ENCODE measurements at places on chromosomes 2 and 18.

DNA sequence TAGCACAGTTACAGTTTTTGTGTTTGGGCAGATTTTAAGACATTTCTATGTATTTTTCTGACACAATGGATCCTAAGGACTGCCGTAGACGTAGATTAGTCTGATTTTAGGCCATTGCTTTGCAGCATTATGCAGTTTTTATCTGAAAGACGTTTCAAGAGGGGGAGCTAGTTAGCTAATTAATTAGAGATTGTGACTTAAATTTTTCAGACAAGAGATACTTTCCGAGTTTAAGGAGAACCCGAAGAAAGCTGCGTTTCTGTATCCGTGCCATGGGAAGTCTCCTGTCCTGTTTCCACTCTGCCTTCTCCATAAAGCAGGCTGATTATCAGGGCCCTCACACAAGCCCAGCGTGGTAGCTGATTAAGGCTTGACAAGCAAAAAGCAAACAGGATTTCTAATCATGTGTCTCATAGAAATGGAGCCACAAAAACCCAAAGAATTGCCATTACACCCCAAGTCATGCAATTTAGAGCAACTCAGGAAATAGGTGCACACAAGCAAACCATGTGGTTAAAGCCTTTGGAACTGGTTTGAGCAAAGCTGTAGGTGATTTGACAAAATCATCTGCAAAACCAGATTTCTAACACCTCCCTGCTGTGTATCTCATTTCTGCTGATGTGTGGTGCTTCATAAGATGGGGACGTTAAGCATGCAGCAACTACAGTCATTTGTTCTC, 808.1 kb downstream of the RNF144A start:
- DNase-seq = no peak

DNA sequence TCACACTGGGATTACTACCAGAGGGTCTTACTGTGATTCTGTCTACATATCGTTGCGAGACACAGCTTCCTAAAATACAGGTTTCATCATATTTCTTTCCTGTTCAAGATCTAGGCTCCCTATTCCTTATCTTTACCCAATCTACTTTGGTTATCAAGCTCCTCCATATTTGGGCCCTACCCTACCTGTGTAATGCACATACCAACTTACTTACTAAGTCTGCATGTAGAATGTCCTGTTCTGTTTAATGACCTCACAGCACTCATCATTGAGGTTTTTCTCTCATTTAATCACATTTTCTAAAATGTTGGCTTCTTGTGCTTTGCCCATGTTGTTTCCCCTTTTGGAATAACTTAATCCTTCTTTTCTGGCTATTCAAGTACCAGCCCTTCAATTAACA, 551.1 kb downstream of the ZEB2 start:
- DNase-seq = no peak

DNA sequence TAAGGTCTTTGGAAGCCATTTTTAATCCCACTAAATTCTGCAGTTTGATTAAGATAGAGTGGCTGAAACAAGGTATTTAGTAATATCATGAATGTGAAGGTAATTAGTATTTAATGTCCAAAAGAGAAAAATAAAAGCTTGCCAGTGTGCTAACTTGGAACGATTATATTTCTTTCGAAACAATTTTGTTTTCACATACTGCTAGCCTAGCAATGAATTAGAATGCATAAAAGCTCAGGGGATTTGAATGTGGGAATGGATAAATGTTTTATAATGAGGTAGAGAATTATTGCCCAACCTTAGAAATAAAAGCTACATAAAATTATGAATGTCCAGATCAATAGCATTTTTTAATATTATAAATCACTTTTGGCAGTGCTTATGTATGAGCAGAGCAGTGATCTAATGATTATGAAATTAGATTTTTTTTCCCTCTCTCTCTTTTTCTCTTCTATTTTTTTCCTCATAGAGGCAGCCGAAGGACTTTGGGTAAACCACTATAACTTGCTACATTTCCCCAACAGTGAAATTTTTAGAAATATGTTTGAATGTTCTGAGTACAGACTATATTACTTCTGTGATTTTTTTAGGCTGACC, 75.5 kb downstream of the PLCL1 start:
- no peak for DNase-seq

DNA sequence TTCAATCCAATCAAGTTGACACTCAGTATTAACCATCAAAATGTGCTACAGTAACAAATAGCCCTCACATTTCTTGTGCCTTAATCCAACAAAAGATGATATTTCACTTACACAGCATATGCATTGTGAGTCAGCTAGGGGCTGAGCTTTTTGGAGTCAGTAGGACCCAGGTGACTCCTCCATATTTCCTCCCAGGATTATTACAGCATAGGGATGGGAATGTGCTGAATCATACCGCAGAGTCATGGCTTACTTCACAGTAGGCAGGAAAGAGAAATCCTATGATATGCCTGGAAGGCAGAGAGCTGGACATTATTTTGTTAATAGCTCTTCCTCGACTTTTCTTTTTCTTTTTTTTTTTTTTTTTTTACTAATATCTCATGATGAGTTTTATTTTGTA, 153.3 kb downstream of the TMEM182 start:
- peak; percentile 1 for DNase-seq

GRCh38 chr2:31219131-31219969, 2.0 kb upstream of the CAPN14 start:
- DNase-seq = no peak

DNA sequence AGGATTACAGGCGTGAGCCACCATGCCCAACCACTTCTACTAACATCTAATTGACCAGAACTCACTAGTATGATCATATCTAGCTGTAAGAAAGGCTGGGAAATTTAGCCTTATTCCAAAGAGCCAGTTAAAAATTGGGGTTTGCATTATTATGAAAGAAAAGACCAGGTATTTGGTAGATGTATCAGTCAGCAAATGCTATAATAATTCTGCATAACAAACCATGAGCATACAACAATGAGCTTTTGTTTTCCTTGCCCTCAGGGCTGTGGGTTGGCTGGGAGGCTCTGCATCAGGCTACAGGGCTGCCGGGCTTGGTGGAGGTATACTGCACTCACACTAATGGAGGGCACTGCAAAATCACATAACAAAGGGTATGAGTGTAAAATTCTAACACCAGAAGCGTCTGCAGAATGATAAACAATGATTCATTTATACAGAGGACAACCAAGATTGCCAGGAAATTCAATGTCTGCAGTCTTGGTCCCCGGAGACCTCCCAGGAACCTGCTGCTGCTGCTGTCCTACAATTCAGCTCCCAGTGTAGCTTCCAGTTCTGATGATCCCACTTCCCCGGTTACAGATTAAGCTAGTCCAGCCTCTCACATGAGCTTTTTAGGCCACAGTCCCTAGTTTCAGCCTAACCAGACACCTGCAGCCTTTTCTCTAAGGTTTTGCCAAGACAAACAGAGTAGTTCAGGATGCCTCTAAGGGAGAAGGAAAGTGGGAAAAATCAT, 32.2 kb upstream of the ST3GAL5 start:
- no peak for DNase-seq

DNA sequence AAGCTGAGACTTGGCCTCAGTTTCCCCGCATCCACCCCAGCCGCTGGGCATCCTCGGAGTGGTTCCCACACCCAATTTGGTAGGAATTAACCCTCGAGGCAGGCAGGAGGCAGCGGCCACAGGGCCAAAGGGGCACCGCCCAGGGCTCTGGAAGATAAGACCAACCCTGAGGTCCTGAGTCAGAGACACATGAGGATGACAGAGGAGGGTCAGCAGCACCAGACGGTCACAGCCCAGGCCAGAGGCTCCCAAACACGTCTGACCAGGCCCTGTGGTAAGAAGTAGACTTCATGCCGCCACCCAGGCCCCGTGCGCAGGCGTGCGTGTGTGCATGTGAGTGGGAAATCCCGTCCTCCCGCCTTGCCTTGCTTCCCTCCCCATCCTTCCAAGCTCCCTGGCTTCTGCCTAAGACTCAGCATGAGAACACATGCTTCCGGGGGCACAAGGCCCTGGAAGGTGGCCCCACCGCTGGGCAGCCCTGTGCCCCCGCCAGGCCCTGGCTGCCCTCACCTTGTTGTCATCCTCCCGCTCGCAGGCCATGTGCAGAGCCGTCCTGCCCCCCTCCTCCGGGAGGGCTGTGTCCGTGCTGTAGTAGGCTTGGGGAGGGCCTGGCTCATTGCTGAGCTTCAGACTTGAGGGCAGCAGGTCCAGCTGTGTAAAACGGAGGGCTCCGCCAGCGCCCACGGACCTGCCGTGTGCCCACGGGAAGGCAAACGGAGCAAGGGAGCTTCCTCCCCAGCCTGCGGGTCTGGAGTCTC, 46.3 kb downstream of the ANKMY1 start:
- no peak for DNase-seq

DNA sequence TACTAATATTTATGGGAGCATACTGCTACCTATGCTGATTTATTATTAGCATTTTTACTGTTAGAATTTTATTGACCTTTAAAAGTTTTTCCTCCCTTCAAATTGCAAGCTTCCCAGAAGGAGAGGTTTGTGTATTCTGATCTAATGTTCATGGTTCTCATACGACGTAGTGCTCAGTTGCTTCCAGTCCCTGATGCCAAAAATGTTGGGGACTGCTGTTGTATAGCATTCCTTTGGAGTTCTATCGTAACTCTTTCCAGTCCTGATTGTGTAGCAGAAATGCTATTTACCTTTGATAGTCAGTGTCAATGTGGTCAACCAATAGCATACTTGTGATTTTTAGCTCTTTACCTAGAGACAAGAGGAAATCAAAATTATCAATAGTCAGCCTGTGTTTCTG, 69.5 kb upstream of the ZSWIM2 start:
- peak; percentile 1 for DNase-seq

DNA sequence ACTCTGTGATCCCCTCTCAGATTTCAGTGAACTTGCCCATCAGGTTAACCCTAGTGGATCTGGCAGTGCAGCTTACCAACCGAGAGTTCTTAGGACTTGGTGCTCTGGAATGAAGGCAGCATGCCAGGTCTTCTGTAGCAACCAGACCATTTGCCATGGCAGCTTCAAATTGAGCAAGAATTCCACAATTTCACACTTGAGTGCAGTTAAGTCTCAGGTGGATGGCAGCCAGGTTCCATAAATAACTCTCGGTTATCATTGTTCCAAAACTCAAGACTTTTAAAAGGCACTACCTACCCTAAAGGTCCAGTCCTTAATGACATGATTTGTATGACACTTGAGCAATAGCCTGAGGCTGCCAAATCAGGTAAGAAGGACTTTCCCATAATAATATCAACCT, 48.1 kb downstream of the GALNT3 start:
- DNase-seq = no peak

- peak; percentile 73 for DNase-seq
Measured at GRCh38 chr2:128535953-128536352, 217.3 kb upstream of the HS6ST1 start.

GRCh38 chr2:220320326-220320725, 692.9 kb downstream of the SLC4A3 start:
- no peak for DNase-seq

DNA sequence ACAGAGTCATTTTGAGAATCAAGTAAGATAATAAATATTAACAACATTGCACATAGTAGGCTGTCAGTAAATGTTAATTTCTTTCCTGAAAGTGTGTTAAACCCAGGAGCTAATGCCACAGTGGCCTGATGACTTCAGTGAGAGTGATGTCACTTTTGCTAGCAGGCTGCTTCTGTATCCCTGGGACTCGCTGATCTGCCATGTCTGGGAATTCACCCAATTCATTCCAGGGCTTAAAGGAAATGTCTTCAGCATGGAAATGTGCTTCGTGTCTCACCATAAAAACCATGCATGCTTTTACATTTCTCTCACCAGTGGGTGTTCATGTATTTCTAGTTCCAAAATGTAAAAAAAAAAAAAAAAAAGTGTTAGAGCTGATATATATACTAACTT, 56.8 kb upstream of the MAPRE3 start:
- DNase-seq = peak; percentile 44

DNA sequence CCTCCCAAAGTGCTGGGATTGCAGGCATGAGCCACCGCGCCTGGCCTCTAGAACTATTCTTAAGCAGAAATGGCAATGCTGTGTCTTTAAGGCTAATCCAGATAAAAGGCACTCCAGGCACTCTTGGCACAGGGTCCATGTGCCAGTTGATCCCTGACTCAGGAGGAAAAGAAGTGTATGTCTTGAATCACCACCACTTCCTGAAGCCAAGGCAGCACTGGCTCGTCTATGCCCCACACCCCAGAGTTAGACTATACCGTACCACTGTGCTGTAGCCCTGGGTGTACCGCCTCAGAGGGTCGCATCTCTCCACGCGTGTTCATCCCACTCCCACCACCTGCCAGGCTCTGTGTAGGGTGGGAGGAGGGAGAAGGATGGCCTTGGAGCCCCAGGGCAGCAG, 9.0 kb downstream of the TNFRSF11A start:
- no peak for DNase-seq

GRCh38 chr18:44805643-44806042, 125.0 kb downstream of the SETBP1 start:
- DNase-seq = no peak

DNA sequence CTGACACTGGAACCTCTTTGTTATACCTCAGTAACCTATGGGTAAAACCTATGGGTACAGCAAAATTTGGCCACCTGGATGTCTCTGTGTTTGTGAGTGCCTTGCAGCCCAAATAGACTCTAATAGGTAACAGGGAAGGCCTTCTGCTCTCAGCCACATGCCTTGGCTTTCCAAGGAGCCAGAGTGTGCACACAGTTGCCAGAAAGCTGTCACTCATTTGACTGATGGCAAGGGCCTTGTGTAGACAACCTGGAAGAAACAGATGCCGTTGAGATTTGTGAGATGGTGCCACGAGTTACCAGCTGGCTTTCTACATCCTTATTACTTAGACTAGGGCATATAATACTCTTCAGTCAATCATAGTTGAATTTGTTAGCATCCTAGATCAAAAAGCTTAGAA, 90.1 kb upstream of the RAB12 start:
- no peak for DNase-seq
